ENCODE measurements at places on chromosomes 12 and 14.

- no peak for DNase-seq
These were observed 20.3 kb downstream of the MTA1 start for GRCh38 chr14:105439710-105440553.

- no peak for DNase-seq
These were observed 163.5 kb upstream of the ALG10B start for GRCh38 chr12:38152816-38153736.

- no peak for DNase-seq
These were observed 18.1 kb downstream of the CAMKK2 start for GRCh38 chr12:121278169-121279070.

DNA sequence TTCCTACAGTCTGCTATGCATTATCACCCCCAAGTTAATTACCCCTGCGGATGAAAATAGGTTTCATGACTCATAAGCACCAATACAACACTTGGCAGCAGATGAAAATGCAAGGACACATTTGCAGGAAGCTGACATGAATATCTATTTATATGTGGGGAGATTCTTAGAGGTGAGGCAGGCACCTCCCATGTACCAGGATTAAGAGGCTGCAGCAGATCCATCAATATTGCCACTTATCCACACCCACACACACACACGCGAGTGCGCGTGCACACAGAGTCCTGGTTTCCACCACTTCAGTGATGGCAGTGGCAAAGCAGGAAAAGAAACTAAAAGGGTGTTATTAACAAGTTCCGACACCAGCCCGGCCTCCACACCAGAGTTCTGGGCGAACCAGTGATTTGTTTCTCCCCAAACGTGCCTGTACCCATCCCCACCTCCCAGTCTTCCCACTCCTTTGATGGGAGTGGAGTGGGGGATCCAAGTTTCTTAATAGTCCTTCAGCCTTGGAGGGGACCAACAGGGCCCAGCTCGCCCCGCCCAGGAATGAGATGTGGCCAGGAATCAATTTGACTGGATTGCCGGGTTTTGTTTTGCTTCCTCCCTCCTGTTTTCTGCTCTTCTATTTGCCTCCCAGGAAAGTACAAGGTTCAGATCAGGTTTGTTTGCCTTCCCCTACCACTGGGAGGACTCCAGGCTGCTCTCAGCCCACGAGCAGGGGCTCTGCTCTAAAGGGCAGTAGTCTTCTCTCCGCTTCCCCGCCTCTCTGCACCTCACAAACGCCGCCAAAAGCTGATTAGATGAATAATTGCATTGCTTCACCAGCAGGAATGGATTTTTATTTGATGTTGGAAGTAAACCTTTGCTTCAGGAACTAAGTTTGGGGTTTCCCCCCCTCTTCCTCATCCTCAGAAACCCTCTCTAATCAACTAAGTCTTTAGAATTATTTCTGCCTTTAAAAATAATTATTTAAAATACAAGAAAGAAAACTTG is 5.2 kb downstream of the IRF2BPL start:
- DNase-seq: peak; percentile 76

DNA sequence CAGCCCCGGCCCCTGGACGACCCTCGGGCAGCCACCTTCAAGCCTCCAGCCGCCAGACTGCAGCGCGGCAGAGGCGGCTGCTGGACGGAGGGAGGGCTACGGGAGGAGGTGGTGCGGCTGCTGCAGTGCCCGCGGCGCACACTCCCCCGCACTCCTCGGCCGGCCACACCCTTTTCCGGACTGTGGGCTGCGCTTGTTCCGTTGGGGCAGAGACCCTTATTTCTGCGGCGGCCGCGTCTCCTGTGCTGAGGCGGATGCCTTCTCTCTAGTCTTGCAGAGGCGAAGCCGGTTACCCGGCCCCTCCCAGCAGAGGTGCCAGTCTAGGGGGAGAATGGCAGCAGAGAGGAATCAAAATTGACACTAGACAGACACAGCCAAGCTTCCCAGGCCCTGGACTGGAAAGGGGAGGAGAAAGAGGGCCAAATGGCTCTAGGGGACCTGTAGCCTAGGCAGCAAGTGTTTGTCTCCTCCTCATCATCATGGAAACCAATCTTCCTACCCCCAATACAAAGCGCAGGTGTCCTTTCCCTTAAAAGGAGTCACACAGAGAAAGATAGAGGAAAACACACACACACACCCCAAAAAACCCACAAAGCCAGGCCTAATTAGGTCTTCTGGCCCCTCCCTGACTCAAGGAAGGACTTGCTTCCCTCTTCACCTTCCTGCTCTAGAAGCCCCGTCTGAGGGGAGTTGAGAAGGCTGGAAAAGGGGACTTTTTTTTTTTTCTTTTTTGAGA is 1.3 kb downstream of the ESYT1 start:
- DNase-seq: peak; percentile 64

DNA sequence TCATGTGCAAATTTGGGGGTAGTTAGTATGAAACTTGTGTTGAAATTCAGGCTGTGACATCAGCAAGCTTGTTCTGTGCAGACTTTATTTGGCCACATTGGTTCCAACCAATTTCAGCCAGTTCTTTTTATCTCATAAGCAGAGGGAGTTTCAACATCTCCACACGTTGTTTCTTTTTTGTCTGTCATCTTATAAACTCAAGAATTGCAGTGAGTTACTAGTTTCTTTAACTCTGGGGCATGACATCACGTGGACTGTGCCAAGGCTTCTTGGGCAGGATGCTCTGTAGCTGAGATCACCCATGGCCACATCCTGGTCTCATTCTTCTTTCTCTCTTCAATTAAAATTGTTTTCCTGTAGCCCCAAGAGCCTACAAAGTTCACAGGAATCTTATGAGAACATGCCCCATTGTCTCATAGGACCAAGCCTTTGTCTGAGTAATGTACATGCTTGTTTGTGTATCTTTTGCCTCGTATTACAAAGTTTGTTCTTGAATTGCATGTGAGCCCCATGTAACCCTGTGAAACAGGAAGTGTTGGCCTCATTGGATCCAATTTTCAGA is 982.0 kb upstream of the TMEM132C start:
- DNase-seq: no peak

GRCh38 chr12:65195387-65196055 is 26.1 kb downstream of the LEMD3 start:
- no peak for DNase-seq

GRCh38 chr14:92154283-92154942 is 32.6 kb downstream of the CPSF2 start:
- no peak for DNase-seq

DNA sequence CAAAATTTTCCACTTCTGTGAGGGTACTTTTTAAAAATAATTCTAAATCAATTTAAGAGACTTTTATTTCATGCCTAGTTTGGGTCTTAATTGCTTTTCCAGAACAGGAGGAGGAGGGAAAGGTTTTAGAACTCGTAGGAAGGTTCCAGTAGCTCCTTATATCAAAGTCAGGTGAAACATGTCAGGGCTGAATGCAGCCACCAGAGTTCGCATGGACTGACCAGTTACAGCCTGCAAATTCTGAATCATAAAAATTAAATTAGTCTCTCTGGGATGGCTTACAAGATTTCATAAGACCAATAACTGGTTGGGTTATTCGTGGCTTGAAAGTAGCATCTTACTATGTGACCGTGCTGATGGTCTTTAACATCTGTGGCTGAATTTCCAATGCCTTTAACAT is 397 bp downstream of the BDKRB1 start:
- no peak for DNase-seq

- DNase-seq: no peak
These were observed 400.1 kb downstream of the APAF1 start for GRCh38 chr12:99045158-99045557.

- no peak for DNase-seq
These were observed 22.1 kb upstream of the KIF26A start for GRCh38 chr14:104116288-104116755.

- DNase-seq: no peak
These were observed 498.3 kb downstream of the FOXG1 start for GRCh38 chr14:29264865-29265264.

DNA sequence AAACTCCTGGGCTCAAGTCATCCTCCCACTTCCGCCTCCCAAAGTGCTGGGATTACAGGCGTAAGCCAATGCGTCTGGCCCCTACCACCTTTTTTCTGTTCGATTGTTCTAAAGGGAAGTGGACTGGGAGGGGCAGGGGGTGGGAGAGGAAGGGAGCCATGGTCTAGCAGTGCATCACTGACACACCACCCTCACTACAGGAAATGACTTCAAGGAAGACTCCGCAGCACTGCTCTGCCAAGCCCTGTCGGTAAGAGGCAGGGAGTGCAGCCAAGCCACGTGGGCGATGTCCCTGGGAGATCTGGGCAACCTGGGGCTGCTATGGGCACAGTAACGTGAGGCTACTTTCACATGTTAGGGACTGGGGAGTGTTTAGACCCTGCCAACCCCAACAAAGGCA is 18.0 kb downstream of the LRRC74A start:
- no peak for DNase-seq

DNA sequence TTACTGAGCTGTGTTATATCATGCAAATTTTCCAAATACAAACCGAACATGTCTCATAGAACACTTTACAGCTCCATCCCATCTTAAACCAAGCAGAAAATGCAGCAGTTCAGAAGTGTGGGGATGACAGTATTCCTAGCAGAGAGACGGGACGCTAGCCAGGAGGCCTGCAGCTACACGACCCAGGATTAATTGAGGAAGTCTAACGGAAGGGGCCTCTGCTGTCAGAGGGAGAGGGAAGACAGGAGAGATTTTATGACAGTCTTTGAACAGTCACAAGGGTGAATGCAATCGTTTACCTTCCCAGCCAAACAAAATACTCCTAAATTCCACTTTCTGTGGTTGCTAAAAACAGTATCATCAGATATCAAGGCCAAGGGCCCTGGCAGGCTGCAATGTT is 261.9 kb downstream of the TMEM132D start:
- DNase-seq: peak; percentile 47

DNA sequence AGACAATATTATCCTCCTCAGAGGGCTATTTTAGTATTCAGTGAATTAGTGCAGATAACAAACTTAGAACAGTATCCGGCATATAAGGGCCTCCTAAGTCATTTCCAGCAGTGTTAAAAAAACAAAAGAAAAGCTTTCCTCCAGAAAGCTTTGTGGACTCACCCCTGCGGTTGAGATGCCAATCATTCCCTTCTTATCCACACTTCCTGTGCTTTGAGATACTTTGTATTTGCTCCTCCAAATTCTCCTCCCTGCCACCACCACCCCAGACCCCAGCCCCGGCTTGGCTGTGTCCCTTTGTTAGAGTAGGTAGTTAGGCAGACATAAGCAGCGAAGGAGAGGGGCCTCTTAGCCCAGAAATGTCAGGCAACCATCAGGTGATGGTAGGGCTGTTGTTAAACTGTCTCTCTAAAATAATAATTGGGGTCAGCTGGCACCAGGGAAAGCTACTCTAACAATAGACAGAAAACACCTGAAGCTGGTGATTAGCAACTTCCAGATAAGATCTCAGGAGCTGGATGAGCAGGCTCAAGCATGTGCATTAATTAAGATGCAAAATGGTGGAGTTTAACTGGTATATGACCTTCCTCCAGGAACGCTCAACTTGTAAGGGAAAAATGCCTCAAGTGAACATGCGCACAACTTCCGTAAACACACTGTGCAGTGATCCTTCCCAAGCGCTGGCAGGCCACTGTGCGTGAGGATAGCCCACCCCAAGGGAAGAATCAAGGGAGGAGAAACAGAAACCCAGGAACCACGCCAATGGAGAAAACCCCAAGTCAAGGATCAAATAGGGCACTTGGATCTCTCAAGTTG is 152.1 kb upstream of the EEA1 start:
- peak; percentile 3 for DNase-seq

- peak; percentile 23 for DNase-seq
These were observed 21.8 kb upstream of the RNU6-8 start for GRCh38 chr14:32224737-32225377.

- no peak for DNase-seq
These were observed at the start of gene GPR84 for GRCh38 chr12:54364413-54364812. GPR84 (minus strand) TSS chr12:54364486; CDS start chr12:54363851, 635 bp downstream.

DNA sequence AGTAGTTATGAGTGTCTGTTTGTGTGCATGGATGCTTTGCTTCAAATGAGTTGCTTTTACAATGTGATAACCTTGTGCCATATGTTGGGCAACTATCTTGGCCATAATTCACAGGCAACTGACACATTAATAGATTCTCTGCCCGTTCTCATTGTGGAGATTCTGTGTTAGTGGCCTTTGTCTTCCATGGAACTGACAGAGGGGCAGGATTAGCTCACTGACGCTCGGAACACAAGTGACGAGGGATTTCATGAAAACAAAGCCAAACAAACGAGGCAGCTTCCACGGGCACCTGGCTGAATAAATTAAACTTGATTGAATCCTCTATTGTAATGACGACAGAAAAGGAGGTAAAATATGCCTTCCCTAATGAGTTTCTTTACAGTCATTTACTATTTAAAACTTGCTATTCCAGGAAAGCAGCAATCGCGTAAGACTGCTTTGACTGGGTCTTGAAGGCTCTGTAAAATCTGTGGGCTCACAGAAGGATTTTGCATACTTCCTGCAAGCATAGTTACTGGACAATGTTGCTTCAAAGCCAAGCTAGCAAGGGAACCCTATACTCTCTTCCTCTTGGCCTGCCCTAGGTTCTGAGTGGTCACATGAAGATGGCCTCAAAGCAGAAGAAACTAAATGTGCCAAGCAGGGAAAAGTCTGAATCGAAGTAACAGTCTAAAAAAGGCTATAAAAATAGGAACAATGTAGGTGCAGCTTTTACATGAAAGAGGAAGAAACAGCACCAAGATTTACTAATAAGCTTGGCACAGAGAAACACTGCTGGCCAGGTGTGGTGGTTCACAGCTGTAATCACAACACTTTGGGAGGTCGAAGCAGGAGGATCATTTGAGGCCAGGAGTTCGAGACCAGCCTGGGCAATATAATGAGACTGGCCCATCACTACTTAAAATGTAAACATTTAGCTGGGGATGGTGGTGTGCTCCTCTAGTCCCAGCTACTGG is 28.1 kb upstream of the SINHCAF start:
- peak; percentile 37 for DNase-seq

DNA sequence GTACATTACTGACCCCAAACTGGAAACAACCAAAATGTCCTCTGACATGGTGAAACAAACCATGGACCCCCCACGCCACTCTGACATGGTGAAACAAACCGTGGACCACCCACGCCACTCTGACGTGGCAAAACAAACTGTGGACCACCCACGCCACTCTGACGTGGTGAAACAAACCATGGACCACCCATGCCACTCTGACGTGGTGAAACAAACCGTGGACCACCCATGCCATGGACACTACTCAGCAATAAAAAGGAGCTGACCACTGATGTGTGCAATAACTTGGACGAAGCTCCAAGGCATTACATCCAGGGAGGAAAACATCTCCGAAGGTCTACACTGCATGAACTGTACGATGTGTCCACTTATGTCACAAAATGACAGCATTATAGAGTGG is 3.1 kb upstream of the GOLGA3 start:
- no peak for DNase-seq

DNA sequence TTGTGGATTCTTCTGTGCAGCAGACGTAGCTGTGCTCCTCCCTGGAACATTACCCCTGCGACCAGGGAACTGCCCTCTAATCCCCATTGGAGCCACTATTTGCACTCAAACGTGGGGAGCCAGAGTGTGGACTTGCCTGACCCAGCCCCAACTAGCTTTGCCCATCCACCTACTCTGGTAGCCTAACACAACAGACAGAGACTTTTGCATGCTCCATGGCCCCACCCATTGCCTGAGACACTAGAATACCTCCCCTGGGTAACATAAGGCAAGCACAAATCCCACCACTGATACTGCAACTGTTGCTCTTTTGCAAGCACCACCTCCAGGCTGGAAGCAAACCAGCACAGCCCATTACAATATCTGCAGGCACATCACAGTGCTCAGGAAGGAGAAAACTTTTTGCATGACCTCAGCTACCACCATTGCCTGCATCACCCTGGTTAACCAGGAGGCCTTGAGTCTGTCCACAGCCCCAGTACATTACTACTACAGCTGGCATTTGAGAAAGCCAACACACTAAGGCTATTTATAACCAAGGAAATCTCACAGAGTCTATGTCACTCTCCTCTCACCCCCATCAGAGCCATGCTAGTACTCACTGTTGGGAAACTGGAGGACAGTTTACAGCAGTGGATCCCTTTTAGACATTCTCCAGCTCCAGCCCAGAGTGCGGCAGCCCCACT is 15.0 kb downstream of the CEP128 start:
- no peak for DNase-seq
